ENCODE measurements at places on chromosomes 16 and 17. TPM values are rescaled to one million over a fixed set of nuclear protein-coding genes. Genes with fewer than 3 reads are reported as not detected.

DNA sequence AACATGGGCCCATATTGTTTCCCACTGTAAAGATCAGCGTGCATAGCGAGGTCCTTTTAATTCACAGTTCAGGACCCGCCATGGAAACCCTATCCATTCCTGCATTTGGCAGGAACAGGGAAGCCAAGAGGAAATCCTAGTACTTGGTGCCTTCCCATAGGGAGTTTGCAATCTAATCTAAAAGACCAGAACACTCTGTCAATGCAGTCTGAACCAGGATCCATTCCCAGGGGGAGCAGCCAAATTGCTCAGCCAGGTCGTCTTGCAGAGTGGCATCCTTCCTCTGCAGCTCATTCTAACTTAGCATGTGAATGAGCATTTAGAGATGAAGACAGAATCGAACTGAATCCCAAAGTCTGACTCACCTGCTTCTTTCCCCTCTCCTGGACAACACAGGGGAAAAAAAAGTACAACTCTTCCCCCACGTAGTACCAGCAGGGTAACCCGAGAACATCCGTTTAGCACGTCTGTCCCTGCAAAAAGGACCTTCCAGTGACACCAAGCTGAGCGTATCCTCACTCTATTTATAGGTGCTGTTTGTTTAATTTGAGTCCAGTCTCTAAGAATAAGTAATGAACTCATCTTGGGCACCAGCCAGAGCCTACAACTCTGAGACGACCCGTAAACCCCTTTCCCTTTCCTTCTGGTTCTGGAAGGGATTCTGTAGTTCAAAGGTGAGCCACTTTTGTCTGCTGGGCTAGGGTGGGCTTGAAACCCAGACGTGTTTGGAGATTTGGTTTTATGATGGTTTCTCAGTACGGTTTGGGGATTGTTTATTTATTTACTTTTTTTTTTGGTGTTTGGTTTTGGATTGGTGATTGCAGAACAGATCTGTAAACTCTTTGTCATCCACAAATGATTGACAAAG, 74.5 kb downstream of the ERCC4 start:
- no peak for DNase-seq

DNA sequence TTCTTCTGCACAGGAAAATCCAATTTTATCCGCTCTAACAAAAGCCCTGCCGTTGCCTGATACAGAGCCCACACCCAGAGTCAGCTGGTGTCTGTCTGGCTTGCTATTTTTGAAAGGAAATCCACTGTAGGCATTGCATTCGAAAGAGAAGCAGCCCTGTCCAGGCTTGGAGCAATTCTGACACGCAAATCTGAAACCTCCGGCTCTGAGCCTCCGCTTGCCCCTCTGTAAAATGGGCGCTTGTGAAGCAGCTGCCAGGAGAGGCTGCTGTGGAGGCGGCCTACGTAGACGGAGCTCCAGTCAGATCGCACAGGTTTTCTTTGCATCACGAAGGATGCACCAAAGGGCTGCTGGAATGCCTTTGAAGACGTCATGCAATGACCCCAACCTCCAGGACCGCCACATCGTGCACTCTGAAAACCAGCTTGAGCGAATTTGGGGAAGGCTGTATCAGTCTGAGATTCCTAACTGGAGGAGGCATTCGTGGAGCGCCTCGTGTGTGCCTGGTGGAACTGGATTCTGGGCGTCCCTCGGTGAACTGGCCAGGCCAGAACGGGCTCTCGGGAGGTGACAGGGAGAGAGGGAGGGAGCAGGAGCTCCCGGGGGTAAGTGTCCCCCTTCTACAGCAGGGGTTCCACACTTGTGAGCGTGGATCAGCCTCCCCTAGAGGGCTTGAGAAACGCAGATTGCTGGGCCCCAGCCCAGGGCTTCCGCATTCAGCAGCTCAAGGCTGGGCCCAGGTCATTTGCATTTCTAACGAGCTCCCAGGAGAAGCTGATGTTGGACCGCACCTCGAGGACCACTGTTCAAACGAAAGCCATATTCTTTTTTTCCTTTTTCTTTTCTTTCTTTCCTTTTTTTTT, 215.5 kb downstream of the MRTFB start:
- DNase-seq: no peak

GRCh38 chr17:9937241-9937761, 32.2 kb upstream of the RCVRN start:
- DNase-seq: peak; percentile 83

- DNase-seq: no peak
Measured at GRCh38 chr16:57409870-57410587, 5.5 kb downstream of the CCL17 start.

DNA sequence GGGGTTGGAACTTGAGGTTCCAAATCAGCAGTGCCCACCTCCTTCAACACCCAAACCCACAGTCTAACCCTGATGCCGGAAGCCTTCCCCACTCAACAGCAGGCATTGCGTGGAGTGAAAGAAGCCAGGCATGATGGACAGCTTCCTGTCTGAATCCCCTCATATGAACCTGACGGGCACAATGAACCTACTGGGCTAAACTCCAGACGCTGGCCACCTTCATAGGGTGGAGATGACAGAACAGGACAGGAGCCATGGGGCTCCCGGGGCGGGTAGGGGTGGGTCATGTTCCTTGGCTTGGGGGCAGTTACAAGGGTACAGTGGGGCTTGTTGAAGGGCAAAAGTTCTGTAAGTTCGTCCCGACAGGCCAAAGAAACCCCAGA, 460 bp upstream of the HSBP1 start:
- peak; percentile 62 for DNase-seq

DNA sequence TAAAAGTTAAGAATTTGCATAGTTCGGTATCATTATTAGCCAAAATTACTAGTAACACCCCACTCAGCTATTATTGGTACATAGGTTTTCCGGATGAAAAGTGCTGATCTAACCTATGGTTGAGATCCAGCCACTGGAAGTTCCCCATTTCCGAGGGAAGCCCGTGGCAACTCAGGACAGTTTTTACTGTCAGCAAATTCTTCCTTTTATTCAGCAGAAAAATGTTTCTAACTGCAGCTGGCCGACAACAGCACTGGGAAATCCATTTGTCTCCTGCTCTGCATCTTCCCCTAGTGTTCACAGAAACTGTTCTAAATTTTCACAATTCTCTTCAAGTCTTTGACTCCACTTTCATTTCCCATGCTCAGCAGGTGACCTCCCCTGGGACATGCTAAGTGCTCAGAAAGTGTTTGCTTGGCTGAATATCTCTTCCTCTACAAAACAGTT, 15.5 kb upstream of the MMD start:
- DNase-seq: no peak

DNA sequence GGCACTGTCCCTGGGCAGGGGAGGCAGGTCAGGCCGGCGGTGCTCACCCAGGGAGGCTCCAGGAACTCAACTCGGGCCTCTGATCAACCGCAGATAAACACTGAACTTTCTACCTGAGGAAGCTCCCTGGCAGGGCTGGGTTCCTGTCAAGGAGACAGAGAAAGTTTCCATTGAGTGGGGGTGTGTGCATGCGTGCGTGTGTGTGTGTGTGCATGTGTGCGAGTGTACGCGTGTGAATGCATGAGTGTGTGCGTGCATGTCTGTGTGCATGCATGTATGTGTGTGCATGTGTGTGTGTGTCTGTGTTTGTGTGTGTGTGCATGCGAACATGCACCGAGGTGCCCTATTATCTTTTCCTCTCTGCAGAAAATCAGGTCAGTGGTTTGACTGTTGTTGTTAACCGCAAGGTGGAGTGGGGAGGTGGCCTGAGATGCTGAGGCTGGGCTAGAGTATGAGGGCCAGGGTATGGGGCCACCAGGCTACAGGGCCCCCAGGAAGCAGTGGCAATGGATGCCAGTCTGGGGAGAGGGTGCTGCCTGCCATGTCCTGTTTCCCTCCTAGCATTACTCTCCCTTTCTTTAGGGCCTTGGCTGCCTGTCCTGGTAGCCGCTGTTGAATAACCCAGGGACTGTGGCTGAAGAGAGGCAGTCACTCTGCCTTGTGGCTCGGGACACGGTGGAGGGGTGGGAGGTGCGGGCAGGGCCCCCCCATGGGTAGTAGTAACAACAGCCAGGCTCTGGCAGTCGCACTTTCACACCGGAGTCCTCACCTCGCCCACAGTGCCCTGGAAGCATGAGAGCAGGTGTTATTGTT, 24.0 kb downstream of the CCR7 start:
- DNase-seq: peak; percentile 68

DNA sequence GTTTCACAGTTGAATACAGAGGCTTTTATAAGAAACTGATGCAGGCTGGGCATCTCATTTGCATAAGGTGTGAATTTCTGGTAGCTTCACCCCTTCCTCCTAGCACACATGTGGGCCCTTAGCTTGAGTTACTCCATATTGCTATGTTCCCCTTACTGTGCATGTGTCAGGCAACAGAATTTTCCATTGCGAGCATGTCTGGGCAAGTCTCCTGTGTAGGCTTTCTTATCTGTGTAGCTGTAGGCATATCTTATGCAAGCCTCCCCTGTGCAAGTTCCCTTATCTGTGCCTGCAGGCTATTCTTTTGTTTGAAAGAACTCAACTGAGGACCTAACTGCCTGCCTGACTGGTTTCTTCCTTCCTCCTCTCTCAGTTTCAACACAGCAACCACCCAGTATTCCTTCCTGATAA, 597.4 kb upstream of the CDH5 start:
- DNase-seq: no peak

DNA sequence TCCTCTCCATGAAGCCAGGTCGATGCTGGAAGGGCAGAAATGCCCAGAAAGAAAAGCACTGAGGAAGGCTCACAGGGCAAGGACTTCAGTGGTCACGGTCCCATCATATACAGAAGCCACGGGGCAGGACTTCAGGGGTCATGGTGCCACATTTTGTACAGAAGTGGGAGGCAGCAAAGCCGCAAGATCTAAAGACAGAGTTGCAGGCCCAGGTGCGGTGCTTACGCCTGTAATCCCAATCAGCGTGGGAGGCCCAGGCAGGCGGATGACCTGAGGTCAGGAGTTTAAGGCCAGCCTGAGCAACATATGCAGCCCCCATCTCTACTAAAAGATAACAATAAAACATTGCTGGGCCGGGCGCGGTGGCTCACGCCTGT, 96.0 kb downstream of the NXN start:
- DNase-seq: no peak

DNA sequence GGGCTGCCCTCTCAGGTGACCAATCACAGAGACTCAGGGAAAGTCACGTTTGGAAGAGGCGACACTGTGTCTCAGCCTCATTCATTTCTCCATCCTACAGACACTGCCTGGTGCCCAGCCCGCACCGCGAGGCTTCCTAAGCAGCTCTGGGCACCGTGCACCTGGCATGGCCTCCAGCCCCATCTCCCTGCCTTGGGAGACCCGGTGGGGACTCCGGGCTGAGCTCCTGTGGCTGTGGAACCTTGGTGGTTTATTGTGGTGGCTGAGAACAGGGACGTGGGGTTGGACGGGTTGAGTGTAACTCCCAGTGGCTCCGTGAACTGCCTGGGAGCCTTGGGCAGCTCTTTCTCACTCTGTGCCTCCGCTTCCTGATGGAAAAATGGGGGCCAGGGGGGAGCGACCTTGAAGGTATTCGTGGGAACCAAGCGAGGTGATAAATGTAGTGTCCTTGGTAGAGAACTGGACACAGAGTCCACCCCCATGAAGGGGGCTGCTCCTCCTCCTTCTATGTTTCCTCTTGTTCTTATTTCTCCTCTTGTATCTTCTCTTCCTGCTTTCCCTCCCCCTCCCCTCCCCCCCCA, 215.4 kb downstream of the SEC14L1 start:
- peak; percentile 62 for DNase-seq

DNA sequence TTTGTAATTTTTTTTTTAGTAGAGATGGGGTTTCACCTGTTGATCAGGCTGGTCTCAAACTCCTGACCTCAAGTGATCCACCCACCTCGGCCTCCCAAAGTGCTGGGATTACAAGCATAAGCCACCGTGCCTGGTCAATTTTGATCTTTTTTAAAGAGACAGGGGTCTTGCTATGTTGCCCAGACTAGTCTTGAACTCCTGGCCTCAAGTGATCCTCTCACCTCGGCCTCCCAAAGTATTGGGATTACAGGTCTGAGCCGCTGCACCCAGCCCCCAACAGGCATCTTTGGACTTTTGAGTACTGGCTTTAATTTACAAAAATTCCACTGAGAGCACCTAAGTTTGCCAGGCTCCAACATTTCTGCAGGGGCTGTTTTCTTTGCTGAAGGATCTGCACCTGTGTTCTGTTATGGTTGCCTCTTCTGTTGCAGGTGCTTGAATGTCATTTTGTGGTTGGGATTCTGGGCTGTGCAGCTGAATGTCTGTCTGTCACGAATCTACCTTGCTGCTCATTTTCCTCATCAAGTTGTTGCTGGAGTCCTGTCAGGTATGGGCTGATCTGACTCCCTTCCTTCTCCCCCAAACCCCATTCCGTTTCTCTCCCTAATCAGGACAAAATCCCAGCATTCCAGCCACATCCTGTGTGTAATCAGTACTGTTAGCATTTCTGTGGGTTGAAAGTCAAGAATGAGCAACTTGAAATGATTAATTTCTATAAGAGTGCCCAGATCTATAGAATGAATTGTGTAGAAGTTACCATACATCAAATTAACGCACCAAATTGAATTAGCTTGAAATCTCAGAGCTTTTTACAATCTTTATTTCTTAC, 8.5 kb downstream of the G6PC1 start:
- no peak for DNase-seq

DNA sequence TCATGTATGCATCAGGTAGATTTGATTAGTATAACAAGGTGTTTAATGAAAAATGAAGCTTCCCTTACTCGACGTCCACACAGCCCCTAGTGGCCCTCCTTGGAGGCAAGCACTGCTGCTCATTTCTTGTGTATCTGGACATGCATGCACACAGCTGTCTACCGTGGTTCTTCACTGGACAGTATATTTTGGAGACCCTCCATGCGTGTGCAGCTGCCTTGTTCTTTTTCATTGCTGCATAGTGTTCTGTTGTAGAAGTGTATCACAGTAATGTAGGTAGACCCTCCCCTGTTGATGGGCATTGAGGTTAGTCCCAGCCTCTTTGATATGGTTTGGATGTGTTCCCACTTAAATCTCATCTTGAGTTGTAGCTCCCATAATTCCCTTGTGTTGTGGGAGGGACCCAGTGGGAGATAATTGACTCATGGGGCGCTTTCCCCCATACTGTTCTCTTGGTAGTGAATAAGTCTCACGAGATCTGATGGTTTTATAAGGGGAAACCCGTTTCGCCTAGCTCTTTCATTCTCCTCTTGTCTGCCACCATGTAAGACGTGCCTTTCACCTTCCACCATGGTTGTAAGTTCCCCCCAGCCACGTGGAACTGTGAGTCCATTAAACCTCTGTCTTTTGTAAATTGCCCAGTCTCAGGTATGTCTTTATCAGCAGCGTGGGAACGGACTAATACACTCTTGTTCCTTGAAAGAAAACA, 6.3 kb downstream of the CMIP start:
- no peak for DNase-seq

Gene CCL2
- total RNA-seq: 862 TPM

Gene PRSS27
- 5.0 TPM for total RNA-seq

Gene GCGR
- 0.33 TPM for total RNA-seq

Gene NAGS
- total RNA-seq: 0.55 TPM

Gene HAGH
- total RNA-seq: 151 TPM

Gene SHBG
- total RNA-seq: not detected

Gene XAF1
- total RNA-seq: 30.0 TPM

Gene PRAC1
- not detected for total RNA-seq

Gene TVP23C
- 10.5 TPM for total RNA-seq

Gene PRSS8
- total RNA-seq: 3.2 TPM

All from sigmoid colon (tissue), 7 donors.